NCI-H1092 (cell line): ENCODE measurements at places on chromosomes 7 and 10.

GRCh38 chr7:69682518-69682917, 84.2 kb downstream of the AUTS2 start:
- DNase-seq: no peak

DNA sequence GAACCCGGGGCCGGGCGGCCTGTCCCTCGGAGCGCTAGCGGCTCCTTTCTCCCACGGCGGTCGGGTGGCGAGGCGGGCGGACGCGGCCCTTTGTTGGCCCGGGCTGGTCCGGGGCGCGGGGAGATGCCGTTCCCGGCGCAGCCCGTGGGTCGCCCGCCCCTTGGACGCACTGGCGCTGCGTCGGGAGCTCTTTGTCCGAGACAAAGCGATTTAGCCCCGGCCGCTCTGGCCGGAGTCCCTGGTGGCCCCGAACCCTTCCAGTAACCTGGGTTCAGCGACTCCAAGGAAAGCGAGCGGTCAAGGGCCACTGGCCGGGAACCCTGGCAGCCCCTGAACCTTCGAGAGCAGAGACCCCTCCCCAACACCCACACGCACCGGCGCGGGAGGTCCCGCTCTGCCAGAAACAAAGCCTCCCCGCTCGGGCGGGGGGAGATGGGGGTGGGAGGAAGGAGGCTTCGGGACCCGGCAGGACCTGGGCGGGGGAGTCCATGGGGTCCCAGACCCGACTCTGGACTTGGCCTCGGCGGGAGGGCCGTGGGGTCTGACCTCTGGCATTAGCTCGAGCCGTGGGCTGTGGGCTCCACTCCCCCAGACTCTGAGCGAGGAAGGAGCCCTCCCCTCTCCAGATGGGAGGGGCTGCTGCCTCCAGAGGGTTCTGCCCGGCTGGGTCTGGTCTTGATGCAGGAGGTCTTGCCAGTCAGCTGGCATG, 836 bp downstream of the DPYSL4 start:
- DNase-seq: no peak

- DNase-seq: no peak
Observed at GRCh38 chr10:133484818-133485217, 31.1 kb downstream of the SCART1 start.

DNA sequence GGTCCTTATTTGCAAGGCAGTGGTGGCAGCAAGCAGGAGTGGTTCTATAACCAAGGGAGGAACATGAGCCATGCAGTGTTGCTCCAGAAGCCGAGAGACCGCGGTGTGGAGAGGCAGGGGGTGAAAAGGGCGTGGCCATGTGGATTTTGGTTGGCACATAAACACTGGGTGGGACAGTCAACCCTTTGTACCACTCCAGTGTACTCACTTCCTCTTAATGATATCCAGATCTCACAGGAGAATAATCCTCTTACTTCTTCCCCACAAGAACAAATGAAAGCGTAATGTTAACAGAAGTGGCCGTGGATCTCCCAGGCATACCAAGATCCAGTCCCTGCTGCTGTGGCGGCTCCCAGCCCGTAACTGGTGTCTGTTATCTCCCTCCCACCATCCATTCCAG, 42.4 kb downstream of the XRCC2 start:
- DNase-seq: no peak

- no peak for DNase-seq
Observed at GRCh38 chr7:55211726-55212125, 153.4 kb upstream of the LANCL2 start.

DNA sequence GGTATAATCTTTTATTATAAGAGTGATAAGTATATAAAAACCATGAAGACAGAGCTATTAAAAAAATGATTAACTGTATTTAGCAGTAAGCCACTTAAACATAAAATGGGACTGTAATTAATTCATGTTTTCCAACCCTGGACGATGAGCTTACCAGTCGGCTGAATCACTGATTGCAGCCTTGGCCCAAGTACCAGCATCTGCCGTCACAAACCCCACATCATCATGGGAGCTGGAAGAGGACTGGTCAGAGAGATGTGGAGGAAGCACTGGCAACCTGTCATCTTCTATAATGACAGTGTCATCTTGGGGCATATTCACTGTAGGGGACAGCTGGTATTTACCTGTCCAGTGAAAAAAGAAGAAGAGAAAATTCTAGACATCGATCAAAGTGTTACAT, 473.6 kb downstream of the PARD3 start:
- DNase-seq: no peak

GRCh38 chr7:24115661-24116060, 168.3 kb upstream of the NPY start:
- DNase-seq: no peak
